ENCODE measurements at places on chromosomes 11 and 22.
A peak's percentile ranks its signal among the peaks of the same experiment; 100 is the strongest.

GRCh38 chr11:26839911-26840698 is 118.2 kb upstream of the SLC5A12 start:
- DNase-seq: no peak

DNA sequence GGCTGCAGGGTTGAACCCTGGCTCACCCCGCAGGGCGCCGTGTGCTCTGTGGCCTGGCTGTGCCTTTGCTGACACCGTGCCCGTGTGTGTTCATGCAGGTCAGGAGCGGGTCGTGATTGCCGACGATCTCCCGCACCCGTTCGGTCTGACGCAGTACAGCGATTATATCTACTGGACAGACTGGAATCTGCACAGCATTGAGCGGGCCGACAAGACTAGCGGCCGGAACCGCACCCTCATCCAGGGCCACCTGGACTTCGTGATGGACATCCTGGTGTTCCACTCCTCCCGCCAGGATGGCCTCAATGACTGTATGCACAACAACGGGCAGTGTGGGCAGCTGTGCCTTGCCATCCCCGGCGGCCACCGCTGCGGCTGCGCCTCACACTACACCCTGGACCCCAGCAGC is 47.0 kb upstream of the PPP6R3 start:
- DNase-seq: no peak

- no peak for DNase-seq
Measured at GRCh38 chr11:117826190-117826570, 1.6 kb upstream of the FXYD2 start.

DNA sequence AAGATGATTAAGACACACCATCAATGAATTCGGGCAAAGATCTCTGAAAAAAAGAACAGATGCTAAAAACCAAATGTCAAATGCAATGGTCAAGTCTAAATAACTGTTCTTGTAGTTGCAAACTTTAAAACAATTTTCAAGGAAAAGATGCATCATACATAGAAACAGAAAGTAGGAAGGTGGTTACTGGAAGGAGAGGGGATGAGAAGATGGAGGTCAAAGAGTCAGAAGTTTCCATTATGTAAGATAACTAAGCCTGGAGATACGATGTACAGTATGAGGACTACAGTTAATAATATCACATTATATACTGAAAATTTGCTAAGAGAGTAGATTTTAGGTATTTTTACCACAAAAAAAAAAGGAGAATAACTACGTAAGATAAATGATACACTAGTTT is 27.1 kb downstream of the CWF19L2 start:
- DNase-seq: no peak

- no peak for DNase-seq
Measured at GRCh38 chr11:126711977-126712625, 288.5 kb downstream of the KIRREL3 start.

GRCh38 chr11:44133335-44133946 is 38.0 kb downstream of the EXT2 start:
- peak; percentile 32 for DNase-seq

DNA sequence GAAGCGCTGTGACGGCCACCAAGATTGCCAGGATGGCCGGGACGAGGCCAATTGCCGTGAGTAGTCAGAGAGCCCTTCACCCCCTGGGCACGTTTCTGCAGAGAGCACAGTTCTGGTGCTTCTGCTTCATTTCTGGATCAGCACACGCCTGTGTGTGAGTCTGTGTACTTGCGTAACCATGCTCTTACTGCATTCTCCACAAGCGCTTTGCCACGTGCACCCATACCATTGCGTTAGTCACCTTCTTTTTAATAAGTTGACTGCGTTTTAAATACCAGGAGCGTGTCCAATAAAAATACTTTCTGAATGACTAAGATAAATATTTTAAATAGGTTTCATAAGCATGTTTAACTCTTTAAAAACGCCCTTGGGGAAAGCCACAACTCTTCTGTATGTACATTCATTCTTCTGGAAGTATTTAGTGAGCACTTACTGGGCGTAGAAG is 143.0 kb upstream of the SORL1-AS1 start:
- DNase-seq: peak; percentile 86

GRCh38 chr11:617912-618682 is 2.3 kb upstream of the IRF7 start:
- no peak for DNase-seq

- DNase-seq: no peak
Measured at GRCh38 chr11:77197626-77198320, 69.7 kb downstream of the MYO7A start.

DNA sequence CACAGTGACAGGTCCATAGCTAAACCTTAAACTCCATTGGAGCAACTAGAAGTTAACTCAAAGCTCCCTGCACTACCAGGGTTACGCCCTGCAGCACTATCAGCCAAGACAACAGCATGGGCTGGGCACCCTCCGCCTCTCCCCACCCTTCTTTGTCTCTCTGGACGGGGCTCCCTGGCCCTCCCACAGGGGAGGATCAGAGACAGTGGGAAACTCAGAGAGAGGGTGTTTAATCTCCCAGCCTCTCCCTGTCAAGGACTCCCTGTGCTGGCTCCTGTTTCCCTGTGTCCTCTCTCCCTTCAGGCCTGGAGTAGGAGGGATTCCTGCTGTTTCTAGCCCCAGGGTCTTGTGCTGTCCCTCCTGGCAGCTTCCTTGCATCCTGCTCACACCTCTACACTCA is 56.9 kb upstream of the CSNK2A3 start:
- no peak for DNase-seq

DNA sequence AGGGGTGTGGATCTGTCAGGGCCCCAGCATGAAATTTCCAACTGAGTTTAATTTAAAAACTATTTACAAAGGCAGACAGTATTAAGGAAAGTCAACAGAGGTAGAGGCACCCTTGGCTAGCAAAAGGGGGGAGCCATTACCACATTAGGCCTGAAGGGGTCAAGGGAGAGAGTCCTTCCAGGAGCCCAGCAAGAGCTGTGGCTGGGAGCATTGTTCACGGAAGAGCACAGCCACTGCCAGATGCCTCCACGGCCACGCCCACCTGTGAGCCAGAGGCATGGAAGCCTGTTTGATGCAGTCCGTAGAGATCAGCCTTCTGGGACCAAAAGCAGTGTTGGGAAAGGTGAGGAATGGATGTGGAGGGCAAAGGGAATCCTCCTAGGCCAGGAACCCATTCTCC is 102.6 kb downstream of the GALNT18 start:
- DNase-seq: no peak

DNA sequence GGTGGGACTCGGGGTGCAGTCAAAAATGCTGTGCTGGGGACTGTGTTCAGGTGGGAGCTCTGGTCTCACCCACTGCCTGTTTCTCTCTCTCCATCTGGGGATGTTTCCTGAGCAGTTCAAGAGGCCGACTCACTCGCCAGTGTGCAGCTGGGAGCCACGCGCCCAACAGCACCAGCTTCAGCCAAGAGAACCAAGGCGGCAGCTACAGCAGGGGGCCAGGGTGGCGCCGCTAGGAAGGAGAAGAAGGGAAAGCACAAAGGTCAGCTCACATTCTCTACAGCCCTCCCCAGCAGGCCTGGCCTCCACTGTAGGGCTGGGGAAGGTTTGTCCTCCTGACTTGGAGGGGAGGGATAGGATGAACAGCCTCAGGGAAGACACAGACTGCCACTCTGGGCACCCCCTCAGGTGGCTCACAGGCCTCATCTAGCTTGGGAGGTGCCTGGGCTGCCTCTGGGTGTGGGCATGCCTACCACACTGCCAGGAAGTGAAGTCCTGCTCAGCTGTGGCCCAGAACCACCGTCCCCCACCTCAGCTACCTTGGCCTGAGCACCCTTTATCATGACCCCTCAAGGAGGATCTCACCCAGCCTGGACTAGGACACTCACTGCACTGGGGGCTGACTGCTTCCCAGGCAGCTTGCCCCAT is 13.0 kb downstream of the TUB start:
- DNase-seq: no peak

DNA sequence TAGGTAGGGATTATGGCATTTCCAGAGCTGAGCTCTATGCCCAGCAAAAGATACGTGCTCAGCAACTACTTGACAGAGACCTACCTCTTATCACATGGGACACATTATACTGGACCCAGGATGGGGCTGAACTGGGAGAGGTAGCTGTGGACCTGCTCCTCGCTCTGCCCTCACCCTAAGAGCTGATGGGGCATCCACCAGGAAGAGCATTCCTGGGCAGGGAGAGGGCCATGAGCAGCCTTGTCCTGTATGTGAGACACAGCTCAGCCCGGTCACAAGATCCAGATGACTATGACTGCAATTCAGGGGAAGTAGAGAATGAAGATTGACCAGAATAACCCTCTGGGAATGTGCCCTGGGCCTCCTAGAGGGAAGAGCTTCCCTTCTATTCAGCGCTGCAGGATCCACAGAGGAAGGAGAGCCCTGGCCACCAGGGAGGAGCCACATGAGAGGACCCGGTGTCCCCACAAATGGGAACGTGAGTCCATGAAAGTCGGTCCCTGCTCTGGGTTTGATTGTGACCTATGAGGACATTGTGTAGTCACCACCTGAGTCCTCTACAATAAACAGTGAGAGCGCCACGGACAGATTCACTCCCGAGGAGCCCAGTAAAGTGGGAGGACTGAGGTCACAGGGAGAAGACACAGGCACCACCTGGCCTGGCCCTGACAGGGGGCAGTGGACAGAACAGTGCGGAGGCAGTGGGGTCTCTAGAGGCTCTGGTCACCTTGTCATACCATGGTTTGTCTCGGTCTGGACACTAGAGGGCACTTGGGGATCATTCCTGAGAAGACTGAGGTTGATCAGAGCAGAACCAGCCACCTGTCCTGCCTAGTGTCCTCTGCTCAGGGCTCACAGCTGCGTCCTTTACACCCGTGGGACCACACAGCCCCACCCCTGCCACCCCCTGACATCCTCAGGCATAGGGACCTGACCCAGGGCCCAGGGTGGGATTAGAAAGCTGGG is 99.5 kb downstream of the ZNF280B start:
- DNase-seq: peak; percentile 29

DNA sequence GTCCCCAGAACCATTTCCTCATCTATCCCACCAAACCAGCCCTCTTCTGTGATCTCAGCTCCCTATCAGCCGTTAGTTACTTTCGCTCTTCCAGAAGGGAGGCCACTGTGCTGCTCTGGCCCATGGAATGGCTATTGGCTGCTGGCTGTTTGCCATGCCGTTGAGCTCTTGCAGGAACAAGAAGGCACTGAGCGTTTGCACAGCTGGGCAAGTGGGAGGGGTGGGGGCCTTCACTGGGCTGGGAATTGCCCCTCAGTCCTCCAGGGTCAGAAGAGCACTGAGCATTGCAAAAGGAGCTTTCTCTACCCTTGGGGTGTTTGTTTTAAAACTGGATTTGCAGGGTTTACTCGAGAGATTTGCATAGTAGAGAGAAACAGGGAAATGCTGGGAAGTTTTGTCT is 129.0 kb upstream of the PARVA start:
- DNase-seq: no peak

GRCh38 chr11:125940145-125940544 is 5.7 kb upstream of the VSIG10L2 start:
- no peak for DNase-seq

GRCh38 chr11:57438345-57439285 is 11.7 kb upstream of the SLC43A3 start:
- DNase-seq: no peak

DNA sequence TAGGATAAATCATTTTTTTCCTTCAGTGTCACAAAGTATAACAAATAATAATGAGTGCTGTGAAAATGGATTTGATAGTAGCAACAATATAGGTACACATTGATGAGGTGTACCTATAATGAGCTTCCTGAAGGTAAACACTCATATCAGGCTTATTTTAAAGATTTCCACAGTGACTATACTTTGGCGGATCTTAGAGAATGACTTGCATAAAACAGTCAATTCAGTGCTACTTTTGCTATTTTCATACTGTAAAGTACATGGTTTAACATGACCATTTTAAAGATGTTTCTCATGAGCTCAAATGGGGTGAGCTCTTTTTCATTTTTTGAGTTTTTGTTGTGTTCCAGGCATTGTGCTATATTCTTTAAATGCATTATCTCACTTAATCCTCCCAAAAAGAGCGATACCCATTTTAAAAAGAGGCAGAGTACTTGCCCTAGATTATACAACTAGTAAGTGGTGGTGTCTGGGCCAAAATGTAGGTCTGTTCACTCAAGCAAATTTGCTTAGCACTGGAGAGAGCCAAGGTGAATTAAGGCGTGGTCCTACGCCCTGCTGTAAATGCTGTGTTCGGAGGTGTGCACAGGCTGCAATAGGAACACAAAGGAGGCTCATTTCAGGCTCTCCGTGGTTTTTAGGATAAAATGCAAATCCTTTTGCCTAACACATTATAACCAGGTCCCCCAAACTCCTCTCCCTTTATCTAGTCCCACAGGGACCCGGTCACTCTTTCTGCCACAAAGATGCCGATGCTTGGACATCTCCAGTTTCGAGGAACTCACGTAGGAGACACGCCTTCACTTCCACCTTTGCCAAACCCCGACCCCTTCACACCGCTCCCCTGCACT is 617 bp upstream of the ALKBH3 start:
- DNase-seq: no peak

- DNase-seq: peak; percentile 35
Measured at GRCh38 chr11:122115524-122116379, at the start of gene BLID. Gene BLID (minus strand): TSS chr11:122116215. CDS start chr11:122115922, 293 bp downstream.

GRCh38 chr11:77147668-77148321 is 19.7 kb downstream of the MYO7A start:
- no peak for DNase-seq

- peak; percentile 5 for DNase-seq
Measured at GRCh38 chr22:42069801-42070516, 653 bp downstream of the NAGA start.

DNA sequence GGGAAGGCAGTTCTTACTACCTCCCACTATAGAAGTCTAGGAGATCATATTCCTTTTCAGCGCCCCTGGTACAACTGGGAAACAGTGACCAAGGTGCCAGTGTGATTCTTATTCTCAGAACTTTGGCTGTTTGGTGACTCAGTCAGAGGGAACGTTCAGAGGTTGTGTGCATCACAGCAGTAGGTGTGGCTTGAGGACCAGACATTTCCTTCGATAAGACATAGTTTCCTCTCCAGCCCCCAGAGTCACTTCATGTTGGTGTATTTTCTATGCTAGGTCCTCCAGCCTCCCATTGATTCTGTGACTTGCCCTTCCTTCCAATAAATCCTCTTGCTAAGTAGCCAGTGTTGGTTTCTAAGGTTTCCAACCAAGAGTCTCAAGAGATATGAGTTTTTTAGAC is 171.9 kb upstream of the MPPED2 start:
- no peak for DNase-seq

DNA sequence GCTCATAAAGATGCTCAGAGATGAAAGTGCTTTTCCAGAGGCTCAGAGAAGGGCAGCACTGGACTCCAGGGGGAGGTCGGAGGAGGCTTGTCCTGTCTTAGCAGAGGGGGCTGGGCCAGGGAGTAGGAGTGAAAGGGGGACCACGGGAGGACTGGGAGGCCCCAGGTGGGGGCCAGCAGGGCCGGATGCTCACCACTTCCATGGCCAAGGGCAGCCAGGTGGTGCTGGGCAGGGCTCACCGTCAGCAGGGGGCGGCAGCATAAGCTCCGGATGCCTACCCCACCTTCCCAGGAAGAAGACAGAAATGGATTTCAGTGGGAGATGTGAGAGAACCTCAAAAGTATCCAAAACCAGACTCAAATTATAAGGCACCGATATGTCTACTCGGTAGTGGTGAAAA is 11.0 kb downstream of the RAB36 start:
- DNase-seq: no peak
